Breast epithelium (tissue), 4 donors: ENCODE measurements at places on chromosomes 2 and 18. TPM values are rescaled to one million over a fixed set of nuclear protein-coding genes. Genes with fewer than 3 reads are reported as not detected.
A peak's percentile ranks its signal among the peaks of the same experiment; 100 is the strongest.

- H3K27me3 ChIP-seq, result no peaks in the 10 kb centered on the region
- no peaks in the 10 kb centered on the region for H3K36me3 ChIP-seq
- H3K4me3 ChIP-seq, result peak within 1 kb of the TSS; percentile 89
Measured at GRCh38 chr2:101151146-101151858, at the start of gene TBC1D8. TBC1D8 (minus strand) TSS chr2:101151382; CDS start chr2:101151253, 129 bp downstream.

DNA sequence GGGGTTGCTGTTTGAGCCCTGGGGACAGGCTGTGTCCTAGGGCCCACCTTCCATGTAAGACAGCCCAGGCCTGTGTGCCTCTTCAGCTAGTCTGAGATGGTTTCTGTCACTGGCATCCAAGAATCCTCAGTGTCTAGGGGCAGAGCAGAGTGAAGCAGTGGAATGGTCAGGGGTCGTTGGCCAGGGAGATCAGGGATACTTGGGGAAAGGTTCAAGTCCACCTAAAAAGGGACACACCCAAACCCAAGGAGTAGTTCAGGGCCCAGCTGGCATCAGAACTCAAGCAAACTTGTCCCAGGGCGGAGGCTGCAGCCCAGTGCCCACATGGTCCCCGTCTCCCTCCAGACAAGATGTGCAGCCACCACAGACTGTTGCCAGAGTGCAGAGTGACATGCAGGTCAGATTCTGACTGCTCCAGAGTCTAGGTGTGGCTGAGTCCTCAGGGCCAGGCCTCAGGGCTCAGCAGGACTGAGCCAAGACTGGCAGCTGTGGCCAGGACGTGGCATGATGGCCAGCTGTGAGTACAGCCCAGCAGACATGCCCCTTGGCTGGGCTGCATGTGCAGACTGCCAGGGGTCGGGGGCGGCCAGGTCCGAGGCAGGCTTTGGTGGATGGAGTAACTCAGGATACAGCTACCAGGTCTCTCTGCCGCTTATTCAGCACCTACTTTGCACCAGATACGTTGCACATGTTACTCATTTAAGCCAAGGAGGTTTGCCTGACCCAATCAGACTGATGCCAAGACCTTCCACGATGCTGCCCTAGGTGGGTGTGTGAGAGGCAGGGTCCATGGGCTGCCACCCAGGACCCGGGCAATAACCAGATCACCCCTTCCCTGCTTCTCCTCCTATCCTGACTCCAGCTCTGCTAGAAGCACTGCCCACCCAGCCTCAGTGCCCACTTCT, 146.6 kb downstream of the SMAD7 start:
- H3K4me3 ChIP-seq, result no peak overlapping the region
- H3K4me1 ChIP-seq, result no peaks in the 10 kb centered on the region
- no peaks in the 10 kb centered on the region for H3K36me3 ChIP-seq

DNA sequence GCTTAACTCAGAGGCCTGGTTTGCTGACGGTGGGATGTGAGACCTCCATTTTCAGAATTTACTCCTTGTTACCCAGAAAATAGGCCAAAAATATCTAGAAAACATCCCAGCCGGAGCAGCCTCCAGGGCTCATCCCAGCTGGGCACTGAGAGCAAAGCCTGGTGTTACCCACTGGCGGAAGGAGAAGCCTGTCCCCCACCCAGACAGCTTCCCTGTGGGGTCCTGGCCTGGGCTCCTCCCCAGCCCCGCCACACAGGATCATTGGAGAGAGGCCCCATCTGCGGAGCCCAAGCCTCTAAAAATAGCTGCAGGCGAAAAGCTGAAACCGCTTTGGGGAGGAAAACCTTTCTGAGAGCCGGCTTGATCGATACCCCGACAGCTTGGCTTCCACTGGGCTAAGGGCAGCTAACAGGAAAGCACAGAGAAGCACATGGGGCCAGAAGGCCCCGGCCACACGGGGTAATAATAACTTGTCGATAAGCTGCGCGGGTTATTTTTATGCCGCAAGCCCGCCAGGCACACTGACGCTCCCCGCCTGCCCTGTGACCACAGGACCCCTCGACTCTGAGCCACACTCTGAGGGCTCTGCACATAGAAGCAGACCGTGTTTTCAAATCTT, 26.9 kb upstream of the FAHD2A start:
- no peak overlapping the region for H3K4me3 ChIP-seq
- H3K27me3 ChIP-seq, result no peaks in the 10 kb centered on the region
- H3K4me1 ChIP-seq, result no peaks in the 10 kb centered on the region
- DNase-seq, result no peak

DNA sequence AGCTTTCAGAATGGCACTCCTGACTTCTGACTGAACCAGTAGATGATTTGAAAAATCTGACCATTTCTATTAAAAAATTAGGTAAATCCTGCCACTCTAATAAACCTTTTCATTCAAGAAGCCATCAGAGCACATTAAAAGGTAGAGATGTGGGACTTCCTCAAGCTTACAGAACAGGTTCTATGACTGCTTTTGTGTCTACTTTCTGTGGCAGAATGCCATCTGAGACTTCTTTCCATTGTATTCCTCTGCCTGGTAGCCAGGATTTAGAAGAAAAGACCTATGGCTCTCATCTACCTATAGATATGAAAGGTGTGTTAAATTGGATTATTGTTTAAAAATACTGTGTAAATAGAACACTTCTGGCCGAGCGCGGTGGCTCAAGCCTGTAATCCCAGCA, 99.9 kb upstream of the NABP1 start:
- no peaks in the 10 kb centered on the region for H3K27me3 ChIP-seq
- H3K4me3 ChIP-seq, result no peak overlapping the region
- no peaks in the 10 kb centered on the region for H3K4me1 ChIP-seq
- no peaks in the 10 kb centered on the region for H3K36me3 ChIP-seq
- DNase-seq, result no peak
- H3K27ac ChIP-seq, result no peak overlapping the region

- no peaks in the 10 kb centered on the region for H3K27me3 ChIP-seq
- H3K4me3 ChIP-seq, result no peak overlapping the region
- DNase-seq, result no peak
- no peaks in the 10 kb centered on the region for H3K4me1 ChIP-seq
- no peak overlapping the region for H3K27ac ChIP-seq
Measured at GRCh38 chr2:19987936-19988335, 2.0 kb downstream of the WDR35 start.

DNA sequence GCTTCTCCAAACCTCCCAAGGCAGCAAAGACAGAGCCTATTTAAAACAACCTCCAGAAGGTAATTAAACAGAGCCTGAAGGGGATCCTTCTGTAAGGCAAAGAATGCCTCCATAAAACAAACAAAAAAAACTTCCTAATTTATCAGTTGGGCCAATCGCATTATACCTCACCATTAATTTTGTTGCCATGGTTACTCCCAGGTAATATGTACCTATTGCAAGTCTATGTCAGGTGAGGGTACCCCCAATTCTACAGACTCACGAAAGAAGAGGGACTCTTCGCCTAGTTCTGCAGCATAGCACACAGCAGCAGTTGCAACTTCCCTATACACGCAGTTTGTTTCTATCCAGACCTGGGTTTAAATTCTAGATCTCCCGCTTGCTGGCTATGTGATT, 38.8 kb downstream of the SFXN5 start:
- DNase-seq, result no peak
- no peaks in the 10 kb centered on the region for H3K27me3 ChIP-seq
- no peaks in the 10 kb centered on the region for H3K4me1 ChIP-seq
- no peaks in the 10 kb centered on the region for H3K36me3 ChIP-seq
- no peak overlapping the region for H3K4me3 ChIP-seq

- no peak overlapping the region for H3K4me3 ChIP-seq
- no peaks in the 10 kb centered on the region for H3K27me3 ChIP-seq
- H3K4me1 ChIP-seq, result no peaks in the 10 kb centered on the region
- no peaks in the 10 kb centered on the region for H3K36me3 ChIP-seq
Measured at GRCh38 chr2:8312221-8312620, 369.6 kb upstream of the ID2 start.

- no peaks in the 10 kb centered on the region for H3K4me1 ChIP-seq
- H3K27me3 ChIP-seq, result no peaks in the 10 kb centered on the region
- H3K4me3 ChIP-seq, result no peak overlapping the region
- no peak overlapping the region for H3K27ac ChIP-seq
- DNase-seq, result no peak
Measured at GRCh38 chr18:3329471-3329870, 67.5 kb downstream of the MYL12B start.

- DNase-seq, result no peak
- peak overlapping the region; percentile 65 for H3K27ac ChIP-seq
- no peaks in the 10 kb centered on the region for H3K27me3 ChIP-seq
- H3K36me3 ChIP-seq, result no peaks in the 10 kb centered on the region
- peak overlapping the region; percentile 26 for H3K4me3 ChIP-seq
- H3K4me1 ChIP-seq, result no peaks in the 10 kb centered on the region
Measured at GRCh38 chr2:182426082-182426917, 536 bp downstream of the PDE1A start.

DNA sequence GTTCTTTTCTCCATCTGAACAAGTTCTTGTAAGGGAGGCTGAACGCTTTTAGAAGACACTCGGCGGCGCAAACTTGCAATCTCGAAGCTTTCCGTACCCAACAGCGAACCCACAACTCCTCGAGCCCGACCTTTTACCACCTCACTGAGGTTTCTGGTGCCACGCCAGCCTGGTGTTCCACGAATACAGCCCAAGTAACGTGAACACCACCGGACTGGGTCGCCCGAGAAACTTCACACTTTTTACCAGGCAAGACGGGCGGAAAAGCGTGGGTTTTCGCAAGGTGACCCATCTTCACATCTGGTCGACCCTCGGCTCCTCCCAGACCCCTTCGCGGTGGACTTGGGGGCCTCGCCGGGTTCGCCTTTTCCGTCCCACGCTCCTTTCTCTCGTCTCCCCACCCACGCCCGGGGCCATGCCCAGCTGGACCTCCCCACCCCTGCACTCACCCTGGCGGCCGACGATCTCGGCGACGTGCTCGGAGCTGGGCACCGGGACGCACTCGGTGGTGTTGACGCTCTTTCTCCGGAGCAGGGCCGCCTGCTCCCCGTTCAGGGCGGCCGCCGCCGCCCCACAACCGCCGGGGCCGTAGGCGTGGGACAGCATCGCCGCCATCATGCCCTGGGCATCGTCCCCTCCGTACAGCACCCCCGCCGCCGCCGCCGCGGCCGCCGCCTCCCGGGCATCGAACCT, 1.2 kb downstream of the MEX3C start:
- peak overlapping the region; percentile 90 for H3K4me3 ChIP-seq
- H3K36me3 ChIP-seq, result no peaks in the 10 kb centered on the region
- H3K4me1 ChIP-seq, result peaks cover 23% of the 10 kb centered on the region
- no peak for DNase-seq

DNA sequence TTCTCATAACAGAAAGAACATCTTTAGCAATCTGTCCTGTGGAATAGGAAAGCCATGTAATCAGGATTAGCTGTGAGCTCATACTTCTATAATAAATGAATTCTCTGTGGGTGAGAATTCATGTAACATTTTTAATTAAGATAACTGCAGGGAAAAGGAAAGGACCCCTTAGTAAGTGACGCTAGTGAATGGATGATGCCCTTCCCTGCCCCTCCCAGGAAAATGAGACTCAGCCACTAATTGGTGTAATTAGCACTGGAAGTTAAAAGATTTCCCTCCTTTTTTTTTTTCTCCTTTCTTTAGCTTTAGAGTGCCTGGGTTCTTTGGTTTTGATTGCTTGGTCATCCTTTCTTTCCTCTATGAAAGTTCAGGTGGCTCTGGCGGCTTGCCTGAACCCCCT, 90.3 kb downstream of the VWA3B start:
- no peaks in the 10 kb centered on the region for H3K4me1 ChIP-seq
- no peaks in the 10 kb centered on the region for H3K36me3 ChIP-seq
- H3K4me3 ChIP-seq, result no peak overlapping the region
- no peak for DNase-seq

DNA sequence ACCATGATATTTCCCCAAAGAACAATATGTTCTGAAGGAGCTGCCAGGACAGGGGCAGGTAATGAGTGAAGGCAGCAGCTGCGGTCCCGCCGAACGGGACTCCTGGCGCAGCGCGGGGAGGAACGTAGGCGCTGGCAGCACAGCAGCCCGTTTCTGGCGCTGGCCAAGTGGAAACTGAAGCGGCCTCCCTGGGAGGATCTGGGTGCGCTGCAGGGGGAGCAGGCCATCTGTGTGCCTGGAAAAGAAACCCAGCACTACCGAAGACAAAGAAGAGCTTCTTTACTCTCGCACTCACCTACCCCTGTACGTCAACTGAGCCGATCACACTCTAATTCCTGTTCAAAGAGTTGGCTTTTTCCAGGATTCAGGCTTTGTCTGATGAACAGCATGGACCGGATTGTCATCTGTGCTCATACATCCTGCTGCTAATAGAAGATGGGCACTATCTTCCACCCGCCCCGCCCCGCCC, 11.8 kb downstream of the G6PC2 start:
- no peak overlapping the region for H3K4me3 ChIP-seq
- no peaks in the 10 kb centered on the region for H3K27me3 ChIP-seq
- H3K4me1 ChIP-seq, result no peaks in the 10 kb centered on the region
- DNase-seq, result peak; percentile 33
- peak overlapping the region; percentile 72 for H3K27ac ChIP-seq

DNA sequence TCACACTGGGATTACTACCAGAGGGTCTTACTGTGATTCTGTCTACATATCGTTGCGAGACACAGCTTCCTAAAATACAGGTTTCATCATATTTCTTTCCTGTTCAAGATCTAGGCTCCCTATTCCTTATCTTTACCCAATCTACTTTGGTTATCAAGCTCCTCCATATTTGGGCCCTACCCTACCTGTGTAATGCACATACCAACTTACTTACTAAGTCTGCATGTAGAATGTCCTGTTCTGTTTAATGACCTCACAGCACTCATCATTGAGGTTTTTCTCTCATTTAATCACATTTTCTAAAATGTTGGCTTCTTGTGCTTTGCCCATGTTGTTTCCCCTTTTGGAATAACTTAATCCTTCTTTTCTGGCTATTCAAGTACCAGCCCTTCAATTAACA, 551.1 kb downstream of the ZEB2 start:
- no peak overlapping the region for H3K4me3 ChIP-seq
- H3K27ac ChIP-seq, result no peak overlapping the region
- H3K4me1 ChIP-seq, result no peaks in the 10 kb centered on the region
- no peaks in the 10 kb centered on the region for H3K27me3 ChIP-seq
- DNase-seq, result no peak

DNA sequence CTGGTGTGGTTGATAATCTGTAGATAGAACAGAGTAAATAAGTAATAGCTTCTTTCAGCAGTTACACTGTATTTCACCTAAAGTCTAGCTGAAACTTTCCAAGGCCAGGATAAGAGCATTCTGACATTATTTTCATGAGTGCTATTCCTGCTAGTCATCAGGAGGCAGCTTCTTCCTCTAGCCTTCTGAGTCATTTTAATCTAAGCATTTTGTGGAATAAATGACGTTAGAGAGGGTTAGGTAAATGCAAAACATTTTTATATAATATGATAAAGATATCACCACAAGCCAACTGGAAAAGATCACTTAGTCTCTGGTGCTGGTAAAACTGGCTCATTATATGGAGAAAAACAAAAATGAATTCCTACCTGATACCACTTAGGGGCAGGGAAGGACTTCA, 138.5 kb downstream of the MEP1B start:
- no peaks in the 10 kb centered on the region for H3K36me3 ChIP-seq
- H3K4me1 ChIP-seq, result no peaks in the 10 kb centered on the region
- H3K27ac ChIP-seq, result no peak overlapping the region
- DNase-seq, result no peak
- H3K4me3 ChIP-seq, result no peak overlapping the region

UGT1A5 gene
- total RNA-seq, result not detected

ABCG8 gene
- 0.15 TPM for total RNA-seq

TEX44 gene
- not detected for total RNA-seq

ASB18 gene
- total RNA-seq, result not detected

GPBAR1 gene
- total RNA-seq, result 22.2 TPM

ST8SIA5 gene
- 0.29 TPM for total RNA-seq
